ENCODE measurements at places on chromosomes 3 and 15. TPM values are rescaled to one million over a fixed set of nuclear protein-coding genes. Genes with fewer than 3 reads are reported as not detected.
A peak's percentile ranks its signal among the peaks of the same experiment; 100 is the strongest.

C3orf85 gene
- not detected for total RNA-seq

TRPM1 gene
- total RNA-seq = not detected

DNA sequence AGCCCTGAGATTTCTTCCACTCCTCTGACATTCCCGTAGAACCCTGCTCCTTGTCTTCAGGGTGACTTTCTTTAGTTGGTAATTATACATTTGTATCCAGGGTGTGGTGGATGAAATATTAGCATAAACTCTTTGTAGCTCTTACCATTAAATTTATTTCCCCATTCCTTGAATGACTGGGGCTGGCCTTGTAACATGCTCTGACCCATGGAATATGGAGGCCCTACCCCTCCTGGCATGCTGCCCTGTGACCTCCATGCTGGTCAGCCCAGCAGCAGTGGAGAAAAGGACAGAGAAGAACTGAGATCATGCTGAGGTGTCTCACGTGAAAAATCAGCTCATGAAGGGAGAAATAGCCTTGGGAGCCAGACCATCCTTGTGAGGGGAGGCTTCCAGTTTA, 96.1 kb upstream of the PROK2 start:
- peaks cover 21% of the 10 kb centered on the region for H3K27me3 ChIP-seq
- H3K4me3 ChIP-seq = no peak overlapping the region
- no peak for DNase-seq
- H3K36me3 ChIP-seq = no peaks in the 10 kb centered on the region
- no peak overlapping the region for H3K27ac ChIP-seq

- H3K4me3 ChIP-seq = no peak overlapping the region
- DNase-seq = no peak
Measured at GRCh38 chr3:124258057-124258500, 266.2 kb upstream of the ROPN1 start.

DNA sequence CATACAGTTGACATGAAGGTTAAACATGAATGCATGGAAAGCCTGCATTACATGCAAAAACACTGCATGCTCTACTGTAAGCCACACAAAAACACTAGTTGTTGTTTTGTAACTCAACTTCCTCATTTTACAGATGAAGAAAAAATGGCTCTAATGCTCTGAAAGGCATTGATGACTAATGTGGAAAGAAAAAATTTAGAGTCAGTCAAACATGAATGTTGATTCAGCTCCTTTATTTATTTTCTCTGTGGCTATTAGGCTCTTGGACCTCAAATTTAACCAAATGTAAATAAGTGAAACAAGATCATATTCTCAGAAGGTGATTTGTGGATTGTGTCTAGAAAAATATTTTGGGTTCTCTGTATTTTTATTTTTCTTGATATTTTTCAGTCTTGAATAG, 336.7 kb upstream of the ZNF717 start:
- no peak overlapping the region for H3K27ac ChIP-seq
- H3K36me3 ChIP-seq = no peaks in the 10 kb centered on the region
- DNase-seq = no peak
- H3K4me3 ChIP-seq = no peak overlapping the region
- H3K4me1 ChIP-seq = no peaks in the 10 kb centered on the region
- no peaks in the 10 kb centered on the region for H3K27me3 ChIP-seq

DNA sequence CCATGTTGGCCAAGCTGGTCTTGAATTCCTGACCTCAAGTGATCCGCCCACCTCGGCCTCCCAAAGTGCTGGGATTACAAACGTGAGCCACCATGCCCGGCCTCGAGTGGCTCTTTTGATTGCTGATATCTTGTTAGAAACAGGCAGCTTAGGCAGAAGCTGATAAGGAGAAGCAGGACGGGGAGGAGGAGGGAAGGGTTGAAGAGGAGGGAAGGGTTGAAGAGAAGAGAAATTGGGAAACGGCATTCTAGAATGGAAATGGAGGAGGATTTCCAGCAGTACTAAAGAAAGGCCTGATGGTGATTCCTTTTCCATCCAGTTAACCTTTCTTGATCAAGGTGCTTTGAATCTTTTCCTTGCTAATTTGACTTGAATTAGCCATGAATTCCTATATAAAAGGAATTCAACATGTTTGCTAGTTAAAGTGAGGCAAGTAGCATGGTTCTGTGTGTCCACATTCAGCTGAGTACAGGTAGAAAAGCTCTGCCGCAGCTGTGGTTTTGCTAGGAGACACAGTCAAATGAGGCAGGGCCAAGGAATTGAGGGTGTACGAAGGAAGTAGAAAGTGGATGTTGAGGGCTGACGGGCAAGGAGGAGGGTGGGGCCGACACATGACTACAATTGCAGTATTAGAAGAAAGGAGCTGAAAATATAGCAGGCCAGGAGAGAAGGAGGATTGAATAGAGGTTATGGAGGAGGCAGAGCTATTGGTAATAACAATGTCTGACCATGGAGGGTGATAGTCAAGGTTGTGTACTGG, 27.2 kb upstream of the ATP1B3 start:
- H3K27ac ChIP-seq = no peak overlapping the region
- H3K4me1 ChIP-seq = no peaks in the 10 kb centered on the region
- no peak overlapping the region for H3K4me3 ChIP-seq
- no peaks in the 10 kb centered on the region for H3K36me3 ChIP-seq
- no peaks in the 10 kb centered on the region for H3K27me3 ChIP-seq
- DNase-seq = no peak

ADAMTS9 gene
- total RNA-seq = not detected

DNA sequence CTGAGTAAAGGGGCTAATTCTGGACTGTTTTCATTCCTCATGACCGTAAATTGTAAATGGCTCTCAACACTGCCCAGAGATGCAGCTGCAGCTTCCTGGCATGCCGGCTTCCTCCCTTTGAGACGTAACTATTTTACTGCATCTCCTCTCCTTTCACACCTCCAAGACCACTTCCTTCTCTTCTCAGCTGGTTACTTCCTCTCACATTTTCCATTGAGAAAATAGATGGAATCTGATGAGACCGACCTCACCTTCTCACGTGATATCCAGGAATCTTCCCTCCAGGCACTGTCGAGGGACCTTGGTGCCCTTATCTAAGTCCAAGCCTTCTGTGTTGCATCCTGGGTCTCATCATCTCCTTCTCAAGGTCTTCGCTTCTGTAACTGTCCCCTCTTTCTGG, 12.7 kb downstream of the LYSMD4 start:
- H3K4me3 ChIP-seq = peak overlapping the region; percentile 66
- peaks cover 11% of the 10 kb centered on the region for H3K36me3 ChIP-seq
- H3K27ac ChIP-seq = peak overlapping the region; percentile 67
- DNase-seq = no peak
- H3K4me1 ChIP-seq = peaks cover 46% of the 10 kb centered on the region

DNA sequence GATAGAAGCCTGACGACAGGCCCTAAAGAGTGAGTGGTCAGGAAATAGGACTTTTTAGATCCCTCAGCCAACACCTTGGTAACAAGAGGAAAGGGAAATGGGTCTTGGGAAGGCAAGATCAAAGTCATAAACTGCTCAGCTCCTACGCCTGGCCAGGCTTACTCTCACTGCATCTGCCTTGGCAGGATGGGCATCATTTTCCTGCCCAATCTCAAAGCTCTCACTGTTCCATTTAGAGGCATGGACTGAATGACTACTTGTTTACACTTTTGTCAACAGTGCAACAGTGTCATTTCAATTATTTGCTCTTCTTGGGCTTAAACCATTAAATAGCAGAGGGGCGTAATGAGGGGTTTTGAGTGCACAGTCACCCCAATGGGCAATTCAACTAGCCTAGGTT, 808.7 kb downstream of the GRM7 start:
- H3K36me3 ChIP-seq = no peaks in the 10 kb centered on the region
- no peaks in the 10 kb centered on the region for H3K27me3 ChIP-seq
- H3K27ac ChIP-seq = no peak overlapping the region
- no peak overlapping the region for H3K4me3 ChIP-seq

LNP1 gene
- total RNA-seq = 1.0 TPM

MFGE8 gene
- total RNA-seq = 10.9 TPM

NRG4 gene
- total RNA-seq = not detected

- H3K27ac ChIP-seq = no peak overlapping the region
- H3K4me1 ChIP-seq = no peaks in the 10 kb centered on the region
- no peaks in the 10 kb centered on the region for H3K27me3 ChIP-seq
- no peak overlapping the region for H3K4me3 ChIP-seq
Measured at GRCh38 chr3:33490641-33491241, 50.5 kb upstream of the UBP1 start.

INSYN1 gene
- not detected for total RNA-seq

- peaks cover 21% of the 10 kb centered on the region for H3K36me3 ChIP-seq
- no peak overlapping the region for H3K4me3 ChIP-seq
- no peak overlapping the region for H3K27ac ChIP-seq
- H3K4me1 ChIP-seq = peaks cover 11% of the 10 kb centered on the region
Measured at GRCh38 chr3:184873141-184873540, 61.2 kb downstream of the VPS8 start.

DNA sequence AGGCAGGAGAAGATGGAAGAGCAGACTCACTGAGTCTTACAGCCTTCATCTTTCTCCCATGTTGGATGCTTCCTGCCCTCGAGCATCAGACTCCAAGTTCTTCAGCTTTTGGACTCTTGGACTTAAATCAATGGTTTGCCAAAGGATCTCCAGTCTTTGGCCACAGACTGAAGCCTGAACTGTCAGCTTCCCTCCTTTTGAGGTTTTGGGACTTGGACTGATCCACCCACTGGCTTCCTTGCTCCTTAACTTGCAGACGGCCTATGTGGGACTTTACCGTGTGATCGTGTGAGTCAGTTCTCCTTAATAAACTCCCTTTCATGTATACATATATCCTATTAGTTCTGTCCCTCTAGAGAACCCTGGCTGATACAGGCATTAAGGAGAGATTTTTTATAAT, 62.4 kb upstream of the TNIK start:
- DNase-seq = no peak
- no peaks in the 10 kb centered on the region for H3K27me3 ChIP-seq
- no peak overlapping the region for H3K4me3 ChIP-seq
- no peak overlapping the region for H3K27ac ChIP-seq

- peaks cover 69% of the 10 kb centered on the region for H3K4me1 ChIP-seq
- no peak for DNase-seq
- peak overlapping the region; percentile 83 for H3K4me3 ChIP-seq
- peaks cover 6% of the 10 kb centered on the region for H3K36me3 ChIP-seq
Measured at GRCh38 chr15:90818251-90819210, 49.9 kb upstream of the FURIN start.

- no peaks in the 10 kb centered on the region for H3K36me3 ChIP-seq
- H3K4me1 ChIP-seq = peaks cover 33% of the 10 kb centered on the region
- H3K27ac ChIP-seq = peak within 1 kb of the TSS; percentile 94
Measured at GRCh38 chr15:83106994-83107840, at the start of gene TM6SF1. TM6SF1 (plus strand) TSS chr15:83107645; CDS start chr15:83107681, 36 bp downstream.

DNA sequence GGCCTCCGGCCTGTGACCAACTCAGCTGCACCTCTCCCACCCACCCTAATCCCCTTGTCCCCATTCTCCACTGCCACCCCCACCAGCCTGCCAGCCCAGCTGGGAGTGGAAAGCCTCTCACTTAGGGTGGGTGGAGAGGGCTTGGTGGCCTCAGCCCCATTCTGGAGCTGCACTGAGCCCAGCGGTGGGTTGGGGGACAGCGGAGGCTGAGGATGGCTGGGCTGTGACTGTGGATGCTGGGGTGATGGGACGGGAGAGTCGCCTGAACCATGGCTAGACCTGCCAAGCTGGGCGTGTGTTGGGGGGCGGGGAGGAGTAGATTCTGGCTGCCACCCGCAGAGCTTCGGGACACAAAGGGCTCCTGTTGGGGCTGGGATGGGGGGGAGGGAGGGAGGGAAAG, 1.8 kb downstream of the CLCN2 start:
- peaks cover 26% of the 10 kb centered on the region for H3K4me1 ChIP-seq
- H3K27ac ChIP-seq = no peak overlapping the region
- peak overlapping the region; percentile 65 for H3K4me3 ChIP-seq
- peaks cover 4% of the 10 kb centered on the region for H3K36me3 ChIP-seq
- no peak for DNase-seq

GRCh38 chr15:36755341-36756000, 176.0 kb downstream of the CDIN1 start:
- no peaks in the 10 kb centered on the region for H3K27me3 ChIP-seq
- H3K27ac ChIP-seq = no peak overlapping the region
- no peak for DNase-seq
- no peaks in the 10 kb centered on the region for H3K4me1 ChIP-seq

RPS27L gene
- total RNA-seq = 41.6 TPM

MYL3 gene
- total RNA-seq = not detected

- H3K4me3 ChIP-seq = peak overlapping the region; percentile 80
- DNase-seq = no peak
- peaks cover 79% of the 10 kb centered on the region for H3K4me1 ChIP-seq
- H3K36me3 ChIP-seq = peaks cover 16% of the 10 kb centered on the region
Measured at GRCh38 chr3:56758539-56758981, 43.2 kb downstream of the ARHGEF3 start.

GRCh38 chr3:170355738-170356595, 1.5 kb upstream of the SKIL start:
- peak overlapping the region; percentile 84 for H3K27ac ChIP-seq
- no peaks in the 10 kb centered on the region for H3K27me3 ChIP-seq
- peak overlapping the region; percentile 88 for H3K4me3 ChIP-seq
- H3K36me3 ChIP-seq = peaks cover 13% of the 10 kb centered on the region
- peaks cover 55% of the 10 kb centered on the region for H3K4me1 ChIP-seq

GRCh38 chr3:10140996-10141546, 507 bp upstream of the VHL start:
- H3K4me3 ChIP-seq = peak overlapping the region; percentile 99
- H3K36me3 ChIP-seq = peaks cover 6% of the 10 kb centered on the region
- no peak for DNase-seq
- H3K27me3 ChIP-seq = no peaks in the 10 kb centered on the region

- H3K4me3 ChIP-seq = no peak overlapping the region
- no peak for DNase-seq
Measured at GRCh38 chr3:169610888-169611291, 52.6 kb downstream of the MECOM start.
